ENCODE measurements at places on chromosomes 11 and 22.

DNA sequence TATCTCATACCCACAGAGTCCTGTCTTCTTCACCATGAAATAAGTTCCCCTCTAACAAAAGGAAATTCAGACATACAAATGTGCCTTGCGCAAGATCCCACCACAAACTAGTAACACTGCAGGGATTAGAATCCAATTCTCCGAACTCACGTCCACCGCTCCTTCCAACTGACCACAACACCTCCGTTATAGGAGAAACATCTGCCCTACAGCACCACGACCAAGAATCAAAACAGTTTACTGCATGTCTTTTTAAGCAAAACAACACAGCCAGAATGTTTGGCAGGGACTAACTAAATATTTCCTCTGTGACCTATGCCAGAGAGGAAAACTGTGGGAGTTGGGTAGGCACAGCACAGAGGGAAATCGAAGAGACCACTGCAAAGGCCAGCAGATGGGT lies 72.7 kb upstream of the AKIP1 start:
- DNase-seq = no peak

DNA sequence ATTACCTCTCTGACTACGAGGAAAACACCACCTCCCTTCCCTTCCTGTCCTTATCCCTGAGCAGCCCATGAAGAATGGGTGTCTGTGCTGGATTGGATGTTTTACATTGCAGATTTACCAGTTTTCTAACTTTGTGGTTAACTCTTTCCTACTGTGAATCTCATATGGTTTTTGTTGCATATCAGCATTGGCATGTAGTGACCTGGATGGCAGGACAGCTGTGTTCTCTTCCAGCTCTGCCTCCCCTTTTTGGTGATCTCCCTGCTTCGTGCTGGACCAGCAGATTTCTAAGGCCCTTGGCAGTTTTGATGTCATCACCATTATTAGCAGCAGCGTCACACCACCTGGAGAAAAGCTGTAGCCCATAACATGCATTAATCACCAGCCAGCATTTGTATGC lies 26.7 kb downstream of the OR6Q1 start:
- no peak for DNase-seq

DNA sequence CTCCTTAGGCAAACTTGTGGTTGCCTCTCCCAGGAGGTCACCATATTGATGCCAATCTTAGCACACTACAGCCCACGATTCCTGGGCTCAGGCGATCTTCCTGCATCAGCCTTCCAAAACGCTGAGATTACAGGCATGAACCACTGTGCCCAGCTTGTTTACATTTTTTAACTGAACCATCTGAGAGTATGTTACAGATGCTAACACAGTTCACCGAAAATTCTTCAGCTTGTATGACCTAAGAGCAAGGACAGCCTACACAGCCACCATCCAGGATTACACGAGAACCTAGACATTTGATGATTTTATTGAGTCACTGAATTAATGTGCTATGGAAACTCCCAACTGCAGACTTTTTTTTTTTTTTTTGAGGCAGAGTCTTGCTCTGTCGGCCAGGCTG lies 5.8 kb upstream of the LGALS1 start:
- no peak for DNase-seq

DNA sequence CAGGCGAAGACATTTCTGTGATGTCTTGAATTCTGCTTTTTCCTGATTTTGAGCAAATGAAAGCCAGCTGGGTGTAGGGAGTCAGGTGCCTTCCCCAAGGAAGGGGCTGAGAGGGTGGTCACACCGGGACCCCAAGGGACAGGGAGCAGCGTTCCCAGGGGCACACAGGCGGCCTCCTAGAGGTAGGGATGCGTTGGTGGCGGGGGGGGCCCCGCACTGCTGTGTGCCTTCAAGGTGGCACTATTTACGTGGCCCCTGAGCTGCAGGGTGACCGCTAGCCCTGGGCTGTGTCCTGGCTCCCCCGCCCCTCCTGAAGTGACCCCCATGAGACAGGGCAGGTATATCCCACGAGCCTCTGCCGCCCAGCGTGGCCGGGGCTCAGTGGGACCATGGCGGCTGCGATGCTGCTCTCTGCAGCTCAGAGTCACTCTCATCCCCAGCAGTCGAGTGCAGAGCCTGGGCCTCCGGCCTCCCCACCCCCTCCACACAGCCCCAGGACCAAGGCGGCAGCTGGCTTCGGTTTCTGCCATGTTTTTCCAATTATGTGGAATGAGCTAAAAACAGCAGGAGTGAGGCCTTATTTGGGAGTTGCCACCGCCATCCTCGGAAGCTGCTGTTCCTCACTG lies 60.9 kb downstream of the LRP5 start:
- no peak for DNase-seq

DNA sequence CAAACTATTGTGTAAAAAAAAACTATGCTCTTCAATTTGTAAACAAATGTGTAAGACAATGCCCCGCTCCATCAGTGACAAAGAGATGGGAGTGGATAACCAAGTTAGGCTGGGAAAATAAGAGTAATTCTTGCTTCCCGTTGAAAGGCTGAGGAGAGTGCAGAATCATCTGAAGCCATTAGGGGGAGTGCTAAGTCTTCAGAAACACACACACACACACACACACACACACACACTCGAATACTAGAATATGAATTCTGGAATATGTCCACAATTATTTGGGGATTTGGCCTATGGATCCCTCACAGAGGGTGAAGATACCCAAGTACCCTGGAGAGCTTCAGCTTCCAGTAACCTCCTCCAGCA lies 27.8 kb upstream of the ROBO3 start:
- DNase-seq = no peak

DNA sequence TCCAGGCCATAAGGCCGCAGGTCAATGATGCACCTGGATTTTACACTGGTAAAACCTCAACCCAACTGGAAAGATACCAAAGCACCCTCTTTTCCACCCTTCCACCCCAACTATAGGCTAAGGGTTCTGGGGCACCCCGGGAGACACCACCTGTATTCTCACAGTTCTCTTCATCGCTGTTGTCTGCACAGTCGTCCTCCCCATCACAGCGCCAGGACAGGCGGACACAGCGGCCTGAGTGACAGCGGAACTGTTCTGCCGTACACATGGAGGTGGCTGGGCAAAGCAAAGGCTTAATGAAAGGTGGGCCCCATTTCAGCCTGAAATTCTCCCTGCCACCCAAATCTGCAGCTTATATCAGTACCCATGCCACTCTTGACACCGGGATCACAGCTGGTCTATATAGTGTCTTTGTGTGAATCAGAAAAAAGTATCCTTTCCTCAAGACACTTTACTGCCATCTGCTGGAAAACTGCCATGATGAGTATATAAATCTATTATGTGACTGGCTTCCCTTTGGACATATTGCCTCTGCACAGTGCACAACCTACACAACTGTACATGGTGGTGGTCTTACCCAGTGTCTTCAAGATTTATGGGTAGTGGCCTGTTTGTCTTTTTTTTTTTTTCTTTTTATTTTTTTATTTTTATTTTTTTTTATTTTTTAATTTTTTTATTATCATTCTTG lies 21.5 kb downstream of the LRP4 start:
- no peak for DNase-seq

All from stimulated activated naive CD4-positive, alpha-beta T cell treated with Interleukin-2 at 50 U/mL for 16 hours (primary cell).